ENCODE measurements at places on chromosomes 12 and 14. TPM values are rescaled to one million over a fixed set of nuclear protein-coding genes. Genes with fewer than 3 reads are reported as not detected.

GRCh38 chr12:112798048-112798760 is 6.7 kb downstream of the RPH3A start:
- no peak for DNase-seq

- no peak for DNase-seq
Observed at GRCh38 chr14:99436247-99437180, 44.1 kb downstream of the SETD3 start.

GRCh38 chr12:47740606-47741339 is 15.5 kb upstream of the ENDOU start:
- no peak for DNase-seq

DNA sequence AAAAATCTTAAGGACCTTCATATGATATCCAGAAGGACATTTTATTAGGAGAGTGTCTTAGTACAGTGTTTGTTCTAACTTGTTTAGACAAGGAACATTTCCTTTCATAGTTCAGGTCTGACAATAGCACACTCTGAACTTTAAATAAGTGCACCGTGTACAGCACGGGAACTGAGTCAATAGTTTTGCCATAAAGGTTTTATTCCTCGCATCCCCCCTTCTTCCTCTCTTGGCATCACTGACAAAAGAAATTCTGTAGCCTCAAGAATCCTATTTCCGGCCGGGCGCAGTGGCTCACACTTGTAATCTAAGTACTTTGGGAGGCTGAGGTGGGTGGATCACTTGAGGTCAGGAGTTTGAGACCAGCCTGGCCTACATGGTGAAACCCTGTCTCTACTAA is 58.3 kb downstream of the TMCC3 start:
- DNase-seq: no peak

GRCh38 chr12:113072136-113072535 is 15.6 kb downstream of the DTX1 start:
- no peak for DNase-seq

- no peak for DNase-seq
Observed at GRCh38 chr12:119666900-119667576, 895 bp upstream of the PRKAB1 start.

DNA sequence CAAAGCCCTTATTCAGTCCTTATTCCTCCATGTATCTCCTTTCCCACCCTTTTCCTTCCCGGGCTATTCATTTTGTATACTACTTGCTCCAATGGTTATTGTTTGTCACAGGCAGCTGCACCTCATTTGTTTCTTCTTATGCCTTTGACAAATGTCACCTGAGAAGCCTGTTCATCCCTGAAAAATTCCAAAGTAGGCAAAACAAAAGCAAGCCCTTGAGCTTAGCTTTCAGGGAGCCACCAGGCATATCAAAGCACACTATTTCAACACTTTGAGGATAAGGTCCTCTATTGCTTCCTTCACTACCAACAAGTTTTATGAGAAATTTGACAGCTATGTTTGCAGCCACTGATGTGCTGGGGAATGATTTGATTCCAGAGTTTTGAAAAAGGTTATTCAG is 738.7 kb upstream of the LMO3 start:
- no peak for DNase-seq

FAM181A gene
- total RNA-seq: 2.4 TPM

RCOR1 gene
- 7.3 TPM for total RNA-seq

FOXG1 gene
- 65.2 TPM for total RNA-seq
